ENCODE measurements at places on chromosomes 2 and 18.
A peak's percentile ranks its signal among the peaks of the same experiment; 100 is the strongest.

DNA sequence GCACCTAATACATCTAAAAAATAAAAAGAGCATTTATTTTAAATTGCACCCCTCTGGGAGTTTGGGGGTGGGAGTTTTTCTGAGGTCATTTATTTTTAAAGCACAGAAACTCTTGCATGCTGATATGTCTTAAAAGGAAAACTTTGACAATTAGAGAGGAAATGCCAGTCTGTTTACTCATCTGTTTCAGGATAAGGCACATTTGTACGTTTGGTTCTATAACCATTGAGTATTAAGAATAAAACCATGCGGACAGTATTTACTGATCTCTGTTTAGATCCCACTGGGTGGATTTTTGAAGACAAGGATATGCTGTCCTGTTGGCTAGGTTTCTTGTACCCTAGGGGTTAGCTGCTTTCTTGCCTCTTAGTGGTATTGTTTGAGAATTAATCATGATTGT is 122.9 kb downstream of the TANC1 start:
- DNase-seq: peak; percentile 72

DNA sequence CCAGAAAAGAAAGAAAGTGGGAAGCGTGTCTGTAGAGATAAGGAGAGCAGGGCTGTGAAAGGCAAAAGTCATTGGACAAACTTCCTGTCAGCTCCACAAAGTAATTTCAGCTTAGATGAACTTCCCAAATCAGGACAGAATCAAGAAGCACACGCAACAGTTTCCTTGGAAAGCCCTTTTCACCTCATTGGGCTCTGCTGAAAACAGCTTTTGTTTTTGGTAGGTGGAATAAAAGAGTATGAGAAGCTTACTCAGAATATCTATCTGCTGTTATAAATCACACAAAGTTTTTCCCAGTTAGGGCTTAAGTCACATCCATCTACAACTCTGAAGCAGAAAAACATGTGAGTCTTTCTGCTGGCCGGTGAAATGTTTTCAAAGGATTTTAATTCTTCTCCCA is 42.4 kb upstream of the EFEMP1 start:
- DNase-seq: no peak

- DNase-seq: no peak
Measured at GRCh38 chr18:77138270-77138669, 5.7 kb upstream of the MBP start.

DNA sequence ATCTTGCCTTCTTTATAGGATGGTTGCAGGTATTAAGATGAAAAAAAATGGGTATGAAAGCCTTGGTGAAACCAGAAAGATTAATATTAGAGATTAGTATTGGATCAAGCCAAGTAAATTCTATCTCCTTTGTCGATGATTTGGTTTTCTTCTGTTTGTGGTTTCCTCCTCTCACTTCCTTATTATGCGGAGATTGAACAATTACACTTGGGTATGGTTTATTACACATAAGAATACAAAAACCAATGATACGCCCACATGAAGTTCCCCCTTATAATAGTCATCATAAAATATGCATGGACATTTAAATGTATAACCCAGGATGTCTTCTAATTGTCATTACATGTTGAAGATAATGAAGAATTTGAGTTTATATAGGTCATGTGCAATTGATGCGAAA is 4.9 kb downstream of the LTBP1 start:
- no peak for DNase-seq

GRCh38 chr2:41933046-41933420 is 114.8 kb upstream of the PKDCC start:
- DNase-seq: no peak

GRCh38 chr18:55795101-55795669 is 207.2 kb upstream of the TCF4 start:
- DNase-seq: no peak

DNA sequence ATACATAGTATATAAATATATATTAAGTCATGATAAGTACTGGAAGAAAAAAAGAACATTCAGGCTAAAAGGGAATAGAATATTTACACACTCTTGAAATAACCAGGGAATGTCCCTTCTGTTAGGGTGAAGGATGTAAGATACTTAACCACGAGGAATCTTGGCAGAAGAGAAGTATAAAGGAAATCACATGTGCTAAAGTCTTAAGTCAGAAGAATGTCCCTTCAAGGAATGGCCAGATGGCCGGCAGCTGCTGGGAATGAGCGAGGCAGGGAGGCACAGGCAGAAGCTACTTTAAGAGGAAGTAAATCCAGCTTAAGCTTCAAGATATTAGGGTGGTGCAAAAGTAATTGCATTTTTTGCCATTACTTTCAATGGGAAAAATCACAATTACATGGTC is 5.5 kb downstream of the CCDC102B start:
- no peak for DNase-seq

DNA sequence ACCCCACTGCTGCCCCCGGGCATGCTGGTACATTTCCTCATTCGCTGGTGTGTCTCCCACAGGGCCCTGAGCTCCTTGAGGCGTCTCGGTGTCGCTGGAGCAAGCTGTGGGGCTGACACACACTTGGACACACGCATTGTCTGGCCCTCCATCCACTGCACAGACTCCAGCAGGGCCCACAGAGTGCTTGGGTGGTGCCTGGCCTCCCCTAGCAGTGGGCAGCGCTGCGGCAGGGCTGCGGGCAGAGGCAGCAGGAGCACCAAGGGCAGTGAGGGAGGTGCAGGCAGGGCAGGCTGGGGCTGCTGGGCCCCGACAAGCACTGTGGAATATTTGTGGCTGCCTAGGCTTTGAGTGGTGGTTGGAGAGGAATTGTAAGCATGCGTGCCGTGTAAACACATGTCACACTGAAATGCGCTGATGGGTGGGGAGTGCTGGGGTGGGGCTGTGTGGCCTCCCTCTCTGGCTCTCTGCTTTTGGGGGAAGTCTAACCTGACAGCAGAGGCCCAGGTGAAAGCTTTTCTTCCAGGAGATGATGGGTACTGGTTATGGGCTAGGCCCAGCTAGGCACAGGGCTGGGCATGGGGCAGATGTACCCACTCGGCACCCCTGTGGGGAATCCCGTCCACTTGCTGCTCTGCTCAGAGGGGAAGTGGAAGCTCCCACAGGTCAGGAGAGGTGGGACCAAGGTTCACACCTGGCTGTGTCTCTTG is 55.5 kb upstream of the HS6ST1 start:
- DNase-seq: peak; percentile 82

DNA sequence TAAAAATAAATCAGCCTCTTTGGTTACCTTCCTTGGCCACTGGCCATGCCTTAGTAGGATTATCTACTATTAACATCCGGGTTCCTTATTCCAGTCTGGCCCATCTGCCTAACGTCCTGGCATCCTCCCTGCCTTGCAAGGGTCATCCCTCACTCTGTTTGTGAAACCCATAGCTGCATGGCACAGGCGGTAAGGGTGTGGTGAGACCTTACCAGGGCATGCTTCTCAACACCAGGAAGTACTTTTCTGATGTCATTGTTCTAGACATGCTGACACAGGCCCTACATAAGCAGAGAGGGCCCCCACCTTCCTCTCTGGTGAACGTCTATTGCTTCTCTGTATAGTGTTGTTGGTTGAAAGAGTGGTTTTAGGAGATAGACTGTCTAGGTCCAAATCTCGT is 296.8 kb upstream of the SPRED2 start:
- no peak for DNase-seq

GRCh38 chr2:119846021-119846420 is 86.3 kb downstream of the PTPN4 start:
- no peak for DNase-seq

GRCh38 chr2:160140471-160140870 is 59.6 kb downstream of the ITGB6 start:
- DNase-seq: no peak

DNA sequence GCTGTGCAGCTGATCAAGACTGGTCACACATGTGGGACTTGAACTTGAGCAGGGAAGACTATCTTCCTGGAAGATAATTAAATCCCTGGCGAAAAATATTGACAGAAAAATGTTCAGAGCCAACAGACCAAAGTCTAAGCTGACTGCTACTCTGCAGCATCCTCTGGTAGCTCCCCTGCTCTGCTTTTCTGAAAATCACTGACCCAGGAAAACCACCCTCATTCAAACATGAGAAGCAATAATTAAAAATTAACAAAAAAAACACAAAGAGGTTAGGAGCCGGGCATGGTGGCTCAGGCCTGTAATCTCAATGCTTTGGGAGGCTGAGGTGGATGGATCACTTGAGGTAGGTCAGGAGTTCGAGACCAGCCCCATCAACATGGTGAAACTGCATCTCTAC is 151.9 kb downstream of the SCG2 start:
- no peak for DNase-seq

- DNase-seq: peak; percentile 88
Measured at GRCh38 chr2:127226520-127227263, 6.6 kb upstream of the CYP27C1 start.

- DNase-seq: peak; percentile 74
Measured at GRCh38 chr2:3257166-3257565, 120.5 kb downstream of the EIPR1 start.

GRCh38 chr2:109292386-109292785 is 163.4 kb downstream of the SH3RF3 start:
- DNase-seq: no peak

- DNase-seq: no peak
Measured at GRCh38 chr2:60554074-60554645, 706 bp upstream of the BCL11A start.

- no peak for DNase-seq
Measured at GRCh38 chr2:83823229-83823628, 635.9 kb downstream of the SUCLG1 start.

DNA sequence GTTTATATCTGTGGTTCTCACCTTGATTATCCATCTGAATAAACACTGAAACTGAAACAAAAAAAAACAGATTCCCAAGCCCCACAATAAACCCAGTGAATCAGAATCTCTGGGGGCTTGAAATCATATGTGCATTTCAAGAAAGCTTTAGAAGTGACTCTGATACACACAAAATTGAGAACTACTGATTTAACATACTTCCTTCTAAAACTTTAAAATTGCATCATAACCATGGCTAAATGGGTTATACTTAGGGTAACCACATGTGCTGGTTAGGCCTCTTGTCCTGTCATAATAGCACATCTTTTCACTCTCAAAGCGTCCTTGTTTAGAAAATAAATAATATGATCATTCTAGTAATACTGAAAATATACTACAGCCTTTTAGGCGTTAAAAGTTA is 100.9 kb downstream of the ATAD2B start:
- no peak for DNase-seq

DNA sequence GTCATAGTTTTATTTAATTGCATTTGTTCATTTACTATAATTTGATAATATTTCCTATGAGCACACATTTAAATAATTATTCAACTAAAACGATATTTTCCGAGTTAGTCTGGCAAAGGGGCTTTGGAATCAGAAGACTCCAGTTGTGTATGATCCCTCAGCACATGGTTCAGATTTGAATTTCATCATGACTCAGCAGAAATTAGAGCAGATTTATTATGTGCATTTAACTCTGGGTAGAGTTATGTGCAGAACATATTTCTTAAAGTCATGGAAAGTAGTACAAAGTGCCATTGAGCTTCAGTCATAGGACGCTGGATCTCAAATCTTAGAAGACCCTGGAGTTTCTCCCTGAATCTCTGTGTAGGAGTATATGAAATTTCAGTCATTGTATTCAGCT is 106.7 kb downstream of the ADCYAP1 start:
- DNase-seq: no peak

DNA sequence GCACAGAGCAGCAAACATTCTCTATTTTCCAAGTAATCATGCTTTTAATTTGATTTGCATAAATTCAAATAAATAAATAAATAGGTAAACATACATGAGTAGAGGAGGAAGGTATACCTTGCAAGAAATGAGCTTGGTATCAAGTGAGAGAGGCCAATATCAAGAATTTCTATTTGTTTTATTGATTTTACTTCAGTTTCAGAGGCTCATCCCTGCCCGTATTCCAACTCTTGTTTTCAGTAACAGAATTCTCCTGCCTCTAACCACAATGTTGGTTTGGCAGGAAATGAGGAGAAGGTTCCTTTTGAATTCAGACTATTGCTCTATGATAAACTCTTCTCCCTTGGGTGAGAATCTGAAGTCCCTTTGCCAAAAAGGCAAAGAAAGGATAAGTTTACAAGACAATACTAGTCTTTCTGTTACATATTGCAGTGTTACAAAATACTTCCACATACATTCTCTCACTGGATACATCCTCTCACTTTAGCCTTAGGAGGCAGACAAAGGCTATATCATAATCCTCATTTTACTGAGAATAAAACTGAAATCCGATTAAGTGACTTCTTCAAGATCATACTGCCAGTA is 68.3 kb upstream of the ZNF397 start:
- no peak for DNase-seq

GRCh38 chr2:63122921-63123320 is 72.3 kb downstream of the OTX1 start:
- peak; percentile 26 for DNase-seq

GRCh38 chr2:167703441-167703840 is 544.0 kb downstream of the STK39 start:
- no peak for DNase-seq

DNA sequence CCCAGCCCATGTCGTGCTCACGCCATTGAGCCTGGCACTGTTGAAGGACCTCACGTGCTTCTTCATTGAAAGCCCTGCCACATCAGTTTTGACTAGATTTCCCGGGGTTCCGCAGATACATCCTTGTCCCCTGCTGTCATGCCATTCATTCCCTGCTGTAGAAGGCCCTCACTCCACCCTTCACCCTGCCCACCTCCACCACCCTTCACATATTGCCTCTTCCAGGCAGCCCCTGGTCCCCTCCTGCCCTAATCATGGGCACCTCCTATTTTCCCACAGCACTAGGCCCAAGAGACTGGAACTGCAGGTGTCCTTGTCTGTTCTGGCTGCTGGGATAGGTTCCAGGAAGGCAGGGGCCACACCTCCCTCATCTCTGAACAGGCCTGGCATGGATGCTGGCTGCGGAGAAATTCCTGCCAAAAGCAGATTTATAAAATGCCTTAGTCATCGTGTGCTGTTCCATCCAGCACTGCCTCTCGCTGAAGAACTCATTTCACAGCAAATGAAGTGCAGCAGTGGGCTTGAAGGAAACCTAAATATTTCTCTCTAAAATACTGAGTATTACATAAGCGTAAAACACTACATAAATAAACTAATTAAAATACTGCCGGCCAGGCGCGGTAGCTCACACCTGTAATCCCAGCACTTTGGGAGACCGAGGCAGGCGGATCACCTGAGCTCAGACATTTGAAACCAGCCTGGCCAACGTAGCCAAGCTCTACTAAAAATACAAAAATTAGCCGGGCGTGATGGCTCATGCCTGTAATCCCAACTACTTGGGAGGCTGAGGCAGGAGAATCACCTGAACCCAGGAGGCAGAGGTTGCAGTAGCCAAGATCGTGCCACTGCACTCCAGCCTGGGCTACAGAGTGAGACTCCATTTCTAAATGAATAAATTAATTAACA is 38.4 kb downstream of the EIF4E2 start:
- DNase-seq: peak; percentile 77

- no peak for DNase-seq
Measured at GRCh38 chr2:174888146-174888545, 117.0 kb downstream of the CHN1 start.

GRCh38 chr18:59360381-59360780 is 1.3 kb upstream of the LMAN1 start:
- DNase-seq: no peak

DNA sequence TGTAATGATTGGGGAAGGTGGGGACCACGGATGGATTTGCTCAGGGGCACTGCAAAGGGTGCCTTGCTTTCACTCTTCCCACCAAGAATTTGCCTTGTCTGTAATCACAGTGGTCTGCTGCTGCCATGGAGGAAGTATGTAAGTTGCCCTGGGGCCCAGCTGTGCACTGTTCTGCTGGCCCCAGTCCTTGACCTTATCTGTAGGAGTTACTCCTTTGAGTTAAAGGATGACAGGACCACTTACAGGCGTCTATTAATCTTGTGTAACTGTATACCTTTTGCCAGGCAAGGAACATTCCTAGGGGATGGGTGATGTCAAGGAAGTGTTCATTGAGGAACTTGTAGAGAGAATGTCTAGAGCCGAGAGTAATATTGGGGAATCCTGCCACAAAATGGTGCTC is 212.8 kb upstream of the LRRTM1 start:
- DNase-seq: no peak

Measured in foreskin keratinocyte (primary cell).